G401 (cell line): ENCODE measurements at places on chromosomes 3 and 15.

GRCh38 chr15:39151545-39151944 is 429.3 kb upstream of the THBS1 start:
- DNase-seq = no peak

DNA sequence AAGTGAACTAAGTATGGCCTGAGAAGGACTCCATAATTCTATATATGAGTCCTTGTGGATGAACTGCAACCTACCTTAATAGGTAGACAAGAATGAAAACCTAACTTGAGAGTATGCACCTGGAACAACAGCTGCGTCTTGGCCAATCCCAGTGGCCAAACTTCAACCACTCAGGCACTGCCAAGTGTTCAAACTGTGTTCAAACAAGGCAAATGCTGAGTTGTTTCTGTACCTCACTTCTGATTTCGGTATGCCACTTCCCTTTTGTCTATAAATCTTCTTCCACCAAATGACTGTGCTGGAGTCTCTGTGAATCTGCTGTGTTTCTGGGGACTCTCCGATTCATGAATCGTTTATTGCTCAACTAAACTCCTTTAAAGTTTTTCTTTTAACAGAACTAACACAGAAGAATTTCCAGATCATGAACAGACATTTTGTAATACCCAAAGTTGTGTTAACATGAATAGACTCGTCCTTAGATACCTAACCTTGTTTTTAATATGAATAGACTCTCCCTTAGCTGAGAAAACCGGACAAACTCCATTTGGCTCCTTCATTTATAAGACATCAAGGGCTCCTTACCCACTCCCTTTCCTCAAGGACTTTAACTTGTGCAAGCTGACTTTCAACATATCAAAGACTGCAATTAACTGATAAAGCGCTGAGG is 4.1 kb downstream of the ZNF717 start:
- DNase-seq = no peak

DNA sequence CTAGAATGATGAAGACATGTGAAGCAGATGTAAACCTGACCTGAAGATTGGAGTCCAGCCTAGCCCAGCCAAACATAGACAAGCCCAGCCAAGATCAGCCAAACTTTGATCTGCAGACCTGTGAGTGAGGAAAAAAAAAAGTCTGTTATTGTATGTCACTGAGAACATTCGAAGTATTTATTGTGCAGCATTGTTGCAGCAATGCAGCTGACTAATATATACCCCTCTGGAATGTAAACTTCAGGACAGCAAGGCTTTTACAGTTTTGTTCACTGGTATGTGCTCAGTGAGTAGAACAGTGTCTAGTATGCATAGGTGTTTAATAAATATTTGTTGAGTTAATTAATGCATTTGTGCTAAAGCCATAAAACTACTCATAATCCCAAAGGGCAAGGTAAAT is 23.4 kb downstream of the TMEM202 start:
- DNase-seq = no peak

- DNase-seq = no peak
These were observed 10.6 kb upstream of the DNAAF4 start for GRCh38 chr15:55518641-55519040.

- DNase-seq = no peak
These were observed 86.1 kb downstream of the SAMMSON start for GRCh38 chr3:70085613-70086012.

DNA sequence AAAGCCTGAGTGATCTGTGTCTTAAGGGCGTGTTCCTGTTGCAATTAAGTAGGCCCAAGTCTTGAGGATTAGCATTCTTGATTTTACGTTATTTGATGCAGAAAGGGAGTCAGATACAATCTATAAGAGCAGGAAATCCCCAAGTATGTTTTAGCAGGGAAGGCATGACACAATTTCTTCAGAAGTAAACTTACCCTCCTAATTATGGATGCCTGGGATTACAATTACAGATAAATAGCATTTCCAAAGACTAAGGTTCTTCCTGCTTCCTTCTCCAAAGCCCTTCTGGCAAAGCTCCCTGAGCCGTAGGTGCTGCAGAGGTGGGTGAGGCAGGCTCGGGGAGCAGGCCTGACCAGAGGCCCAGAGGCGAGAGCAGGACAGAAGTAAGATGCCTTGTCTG is 34.9 kb upstream of the ST6GAL1 start:
- DNase-seq = no peak

- DNase-seq = no peak
These were observed 83.7 kb downstream of the ADAMTS7 start for GRCh38 chr15:78727561-78727960.

DNA sequence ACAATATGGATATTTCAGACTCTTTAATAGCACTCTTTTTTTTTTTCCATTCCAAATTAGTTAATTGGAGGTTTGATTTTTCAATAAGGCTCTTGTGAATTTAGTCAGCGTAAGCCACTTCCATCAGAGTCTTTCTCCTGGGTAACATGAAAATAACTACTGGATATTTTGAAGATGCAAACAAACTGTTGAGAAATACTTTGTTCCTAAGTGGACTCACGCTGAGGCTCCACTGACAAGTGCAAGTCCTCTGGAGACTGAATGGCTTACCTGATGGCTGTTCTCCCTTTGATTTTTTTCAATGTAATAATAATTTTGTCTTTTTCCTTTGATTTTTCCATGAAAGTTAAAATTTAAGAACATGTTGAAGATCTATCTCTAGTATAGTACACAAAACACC is 26.0 kb upstream of the TM4SF1 start:
- DNase-seq = no peak

- no peak for DNase-seq
These were observed 213.5 kb upstream of the CDIN1 start for GRCh38 chr15:36365963-36366362.

GRCh38 chr3:195040094-195040493 is 230.9 kb downstream of the XXYLT1 start:
- DNase-seq = no peak
